Activated effector memory CD4-positive, alpha-beta T cell treated with anti-CD3 and anti-CD28 coated beads, Interleukin-2, amount 50 U/mL, for 16 hours (primary cell): ENCODE measurements at places on chromosomes 4 and X.

- no peak for DNase-seq
These were observed 151.3 kb upstream of the KCNIP4 start for GRCh38 chr4:22099896-22100295.

GRCh38 chr4:130712038-130712437 lies 1616.1 kb downstream of the C4orf33 start:
- DNase-seq = no peak

- no peak for DNase-seq
These were observed 47.9 kb upstream of the UNC5C start for GRCh38 chr4:95596676-95597075.

GRCh38 chrX:19256986-19257385 lies 86.7 kb upstream of the PDHA1 start:
- DNase-seq = no peak

DNA sequence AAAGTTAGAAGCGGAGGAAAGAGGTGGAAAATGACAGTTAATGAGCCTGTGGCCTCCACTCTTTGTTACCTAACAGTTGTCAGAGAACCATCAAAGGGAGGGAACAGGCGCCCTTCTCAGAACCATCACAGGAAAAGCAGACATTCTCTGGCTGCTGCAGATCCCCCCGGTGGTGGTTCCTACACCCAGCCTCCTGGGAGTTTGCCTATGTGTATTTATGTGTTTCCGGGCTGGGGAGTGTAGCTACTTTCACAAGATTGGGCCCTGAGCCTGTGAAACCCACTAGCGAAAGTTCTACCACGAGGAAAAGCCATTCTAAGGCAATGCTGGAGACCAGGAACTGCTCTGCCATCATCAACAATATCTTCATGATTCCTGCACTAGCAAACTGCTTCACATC lies 52.7 kb upstream of the BCOR start:
- no peak for DNase-seq

DNA sequence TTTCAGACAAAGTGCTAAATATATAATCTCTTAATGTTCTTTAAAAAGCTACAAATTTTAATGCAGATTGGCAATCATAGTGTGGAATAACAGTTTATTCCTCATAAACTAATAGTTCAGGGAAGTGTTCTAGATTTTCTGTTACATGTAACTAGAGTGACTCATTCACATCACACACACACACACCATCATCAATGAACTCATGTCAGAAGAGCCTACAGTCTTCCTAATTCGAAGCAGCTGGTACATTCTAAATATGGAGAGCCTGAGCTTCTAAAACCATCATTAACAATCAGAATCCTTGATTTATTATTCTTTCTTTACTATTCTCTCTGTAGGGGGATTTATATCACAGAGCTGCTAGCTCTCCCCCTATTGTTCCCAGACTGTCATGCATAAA lies 49.6 kb downstream of the DKK2 start:
- no peak for DNase-seq

DNA sequence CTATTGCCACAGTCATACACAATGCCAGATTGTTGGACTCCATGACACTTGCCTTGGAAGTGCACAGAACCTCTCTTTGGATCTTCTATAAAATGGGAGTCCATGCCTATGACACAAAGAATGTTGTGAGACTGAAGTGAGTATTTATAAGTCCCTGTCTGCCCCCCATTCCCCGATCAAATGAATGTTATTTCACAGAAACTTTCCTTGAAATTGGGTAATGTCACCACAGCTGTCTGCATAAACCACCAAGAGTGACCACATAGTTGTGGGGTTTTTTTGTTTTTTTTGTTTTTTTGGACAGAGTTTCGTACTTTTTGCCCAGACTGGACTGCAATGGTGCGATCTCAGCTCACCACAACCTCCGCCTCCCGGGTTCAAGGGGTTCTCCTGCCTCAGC lies 27.1 kb upstream of the REST start:
- DNase-seq = no peak

- no peak for DNase-seq
These were observed 95.2 kb downstream of the SYNPO2 start for GRCh38 chr4:118983831-118984230.

- DNase-seq = no peak
These were observed 46.4 kb upstream of the FGG start for GRCh38 chr4:154658680-154659405.

DNA sequence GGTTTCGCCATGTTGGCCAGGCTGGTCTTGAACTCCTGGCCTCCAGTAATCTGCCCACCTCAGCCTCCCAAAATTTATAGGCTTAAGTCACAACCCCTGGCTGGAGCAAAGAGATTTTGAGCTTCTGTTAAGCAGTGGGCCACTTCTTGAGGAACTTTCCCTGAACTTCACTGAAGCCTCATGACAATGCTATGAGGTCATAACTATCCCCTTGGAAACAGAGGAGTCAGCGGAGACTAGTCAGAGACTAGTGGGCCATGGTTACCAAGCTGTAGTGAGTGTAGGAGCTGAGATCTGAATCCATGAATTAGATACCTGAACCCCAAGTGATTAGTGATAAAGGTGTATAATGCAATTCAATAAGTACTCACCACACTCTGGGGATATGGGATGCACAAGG lies 145.1 kb upstream of the MSX1 start:
- DNase-seq = no peak

GRCh38 chr4:139753686-139754085 lies 88.1 kb downstream of the MGST2 start:
- DNase-seq = no peak

DNA sequence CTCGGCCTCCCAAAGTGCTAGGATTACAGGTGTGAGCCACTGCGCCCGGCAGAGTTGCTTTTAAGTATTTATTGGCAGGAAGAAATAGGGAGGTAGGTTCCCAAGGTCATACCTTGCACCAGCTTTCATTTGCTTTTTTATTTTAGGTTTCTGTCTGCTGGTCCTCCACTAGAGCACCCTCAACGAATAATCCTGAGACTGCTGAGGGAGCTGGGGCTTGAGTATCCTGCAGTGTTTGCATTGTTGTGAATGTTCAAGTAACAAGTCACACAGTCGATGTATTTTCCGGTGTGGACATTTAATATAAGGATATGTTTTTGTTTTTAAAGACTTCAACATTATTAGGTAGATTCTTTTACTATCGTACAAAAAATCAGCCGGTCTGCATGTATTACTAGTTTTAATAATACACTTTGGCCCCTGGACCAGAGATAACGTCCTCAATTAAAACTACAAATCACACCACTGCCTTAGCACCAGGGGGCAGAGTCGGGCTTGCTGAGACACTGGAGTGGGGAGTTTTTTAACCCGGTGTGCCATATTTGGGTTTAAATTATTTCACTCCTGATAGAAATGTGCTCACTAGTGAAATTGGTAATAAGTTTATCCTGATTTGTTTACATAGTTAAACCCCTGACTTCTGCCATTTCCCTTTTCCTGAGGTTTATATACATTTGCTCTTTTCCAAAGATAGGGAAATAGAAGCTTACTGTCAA lies 11.6 kb downstream of the SMIM20 start:
- peak; percentile 70 for DNase-seq

DNA sequence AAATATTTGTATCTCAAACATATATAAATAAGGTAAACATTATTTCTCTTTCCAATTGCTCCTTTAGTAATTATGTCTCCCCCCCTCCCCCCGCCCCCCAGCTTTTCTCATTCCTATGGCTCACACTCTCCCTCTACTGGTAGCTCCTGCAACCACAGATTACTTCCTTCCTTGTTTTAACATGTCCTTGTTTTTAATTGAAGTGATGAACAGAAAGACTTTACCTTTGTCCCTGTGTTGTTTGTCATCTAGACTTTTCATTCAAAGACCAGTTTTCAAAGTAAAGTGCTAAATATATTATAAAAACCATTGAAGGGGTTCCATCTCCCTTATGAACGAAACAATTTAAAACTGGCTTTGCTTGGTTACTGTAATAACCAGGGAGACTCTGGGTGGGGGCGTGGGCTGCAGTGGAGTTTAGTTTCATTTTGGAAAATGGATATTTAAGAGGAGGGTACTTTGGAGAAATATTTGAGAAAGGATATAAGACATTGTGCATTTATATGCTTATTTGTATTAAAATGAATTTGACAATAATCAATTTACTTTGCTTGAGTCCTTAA lies 352.9 kb downstream of the RAPGEF2 start:
- no peak for DNase-seq

DNA sequence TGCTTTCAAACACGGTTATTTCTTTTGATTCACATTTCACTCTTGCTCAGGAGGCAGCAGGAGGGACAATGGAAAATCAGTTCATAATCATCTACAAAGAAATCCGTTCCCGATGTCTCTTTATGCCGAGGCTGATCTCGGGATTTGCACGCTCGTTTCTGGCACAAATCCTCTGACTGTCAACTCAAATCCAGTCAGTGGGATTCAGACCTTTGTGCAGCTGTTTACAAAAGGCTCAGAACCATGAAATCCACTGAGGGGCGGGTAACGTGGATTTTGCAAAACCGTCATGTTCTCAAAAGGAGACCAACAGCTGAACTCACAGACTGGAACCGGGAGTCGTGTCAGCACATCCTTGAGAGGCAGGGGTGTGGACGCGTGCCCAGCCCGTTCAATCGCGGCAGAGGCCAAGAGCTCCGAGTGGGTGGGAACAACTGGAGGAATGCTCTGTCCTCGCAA lies 46.4 kb downstream of the ACOX3 start:
- DNase-seq = no peak

DNA sequence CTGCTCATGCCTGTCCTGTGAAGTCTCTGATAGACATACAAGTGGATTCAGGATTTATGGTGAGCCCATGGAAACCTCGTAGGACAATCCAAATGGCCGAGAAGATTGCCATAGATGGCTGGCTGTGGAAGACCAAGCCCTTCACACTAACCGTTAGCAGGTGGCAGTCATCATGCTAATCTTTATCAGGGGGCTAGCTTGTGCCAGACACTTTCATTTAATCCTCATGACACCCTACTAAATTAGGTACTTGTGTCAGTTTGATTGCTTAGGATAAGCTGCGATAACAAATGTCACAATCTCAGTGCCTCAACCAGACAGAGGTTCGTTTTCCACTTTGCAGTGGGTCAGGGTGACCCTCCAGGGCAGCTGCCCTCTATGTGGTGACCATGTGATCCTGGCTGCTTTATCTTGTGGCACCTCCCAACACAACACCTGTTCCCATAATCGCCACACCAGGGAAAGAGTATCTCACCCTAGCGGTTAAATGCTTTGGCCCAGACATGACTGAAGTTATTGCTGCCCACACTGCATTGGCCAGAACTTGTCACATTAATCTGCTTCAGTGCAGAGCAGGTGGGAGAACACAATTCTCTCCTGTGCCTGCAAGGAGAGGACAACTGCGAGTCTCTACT lies 60.8 kb downstream of the REPS2 start:
- DNase-seq = no peak

DNA sequence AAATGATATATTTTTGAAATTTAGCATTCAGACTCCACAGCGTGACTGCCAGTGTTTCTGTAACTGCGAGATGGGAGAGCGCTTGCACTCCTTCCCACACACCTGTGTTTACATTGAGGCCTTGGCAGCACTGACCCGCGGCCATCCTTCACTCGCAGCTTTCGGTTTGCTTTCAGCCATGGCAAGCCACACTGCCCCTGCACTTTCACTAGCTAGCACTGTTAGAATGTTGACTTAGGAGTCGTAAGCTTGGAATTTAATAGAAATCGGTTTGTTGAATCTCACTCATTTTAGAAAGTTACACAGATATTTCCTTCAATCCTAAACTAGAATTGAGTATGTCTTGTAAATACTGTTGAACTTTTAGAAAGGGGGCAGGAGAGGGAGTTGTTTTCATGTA lies 136.2 kb downstream of the CFAP299 start:
- no peak for DNase-seq

- DNase-seq = no peak
These were observed 32.9 kb downstream of the ZFYVE28 start for GRCh38 chr4:2385516-2385915.

- DNase-seq = no peak
These were observed 48.9 kb upstream of the SPIN3 start for GRCh38 chrX:57044245-57044644.

DNA sequence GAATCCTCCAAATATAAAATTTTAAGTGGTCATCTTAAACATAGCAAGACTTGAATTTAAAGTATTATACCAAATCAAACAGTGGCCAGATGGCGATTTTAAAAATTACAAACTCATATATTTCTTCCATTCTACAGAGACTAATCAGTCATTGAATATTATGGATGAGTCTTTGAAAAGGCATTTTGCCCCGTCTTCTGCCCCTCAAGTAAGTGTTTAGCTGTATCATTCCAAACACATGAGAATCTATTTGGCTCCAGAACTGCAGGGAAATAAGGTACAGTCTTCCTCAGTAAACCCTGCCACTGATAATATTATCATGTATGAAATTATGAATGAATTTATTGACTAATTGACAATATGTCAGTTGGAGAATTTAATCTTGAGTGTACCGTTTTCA lies 191.0 kb downstream of the SLC7A11 start:
- DNase-seq = no peak
